Heart right ventricle (tissue), 16 donors: ENCODE measurements at places on chromosomes 6 and 20. TPM values are rescaled to one million over a fixed set of nuclear protein-coding genes. Genes with fewer than 3 reads are reported as not detected.

DNA sequence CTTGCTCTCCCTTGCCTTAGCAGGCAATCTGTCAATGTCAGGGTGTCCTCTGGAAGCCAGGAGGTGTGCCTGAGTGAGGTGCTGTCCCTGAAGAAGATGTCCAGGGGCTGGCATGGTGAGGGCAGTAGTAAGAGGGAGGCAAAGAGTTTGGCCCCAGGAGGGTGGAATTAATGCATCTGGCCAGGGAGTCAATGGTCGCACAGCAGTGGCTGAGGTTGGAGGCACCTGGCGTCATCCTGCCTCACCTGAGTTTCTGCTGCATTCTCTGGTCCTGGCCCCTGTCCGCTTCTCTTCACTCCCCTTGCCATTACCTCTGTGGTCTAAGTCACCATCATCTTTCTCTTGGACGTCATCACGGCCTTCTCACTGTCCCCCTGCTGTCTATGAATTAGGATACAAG lies 206.6 kb downstream of the ZMYND8 start:
- DNase-seq, result no peak

DNA sequence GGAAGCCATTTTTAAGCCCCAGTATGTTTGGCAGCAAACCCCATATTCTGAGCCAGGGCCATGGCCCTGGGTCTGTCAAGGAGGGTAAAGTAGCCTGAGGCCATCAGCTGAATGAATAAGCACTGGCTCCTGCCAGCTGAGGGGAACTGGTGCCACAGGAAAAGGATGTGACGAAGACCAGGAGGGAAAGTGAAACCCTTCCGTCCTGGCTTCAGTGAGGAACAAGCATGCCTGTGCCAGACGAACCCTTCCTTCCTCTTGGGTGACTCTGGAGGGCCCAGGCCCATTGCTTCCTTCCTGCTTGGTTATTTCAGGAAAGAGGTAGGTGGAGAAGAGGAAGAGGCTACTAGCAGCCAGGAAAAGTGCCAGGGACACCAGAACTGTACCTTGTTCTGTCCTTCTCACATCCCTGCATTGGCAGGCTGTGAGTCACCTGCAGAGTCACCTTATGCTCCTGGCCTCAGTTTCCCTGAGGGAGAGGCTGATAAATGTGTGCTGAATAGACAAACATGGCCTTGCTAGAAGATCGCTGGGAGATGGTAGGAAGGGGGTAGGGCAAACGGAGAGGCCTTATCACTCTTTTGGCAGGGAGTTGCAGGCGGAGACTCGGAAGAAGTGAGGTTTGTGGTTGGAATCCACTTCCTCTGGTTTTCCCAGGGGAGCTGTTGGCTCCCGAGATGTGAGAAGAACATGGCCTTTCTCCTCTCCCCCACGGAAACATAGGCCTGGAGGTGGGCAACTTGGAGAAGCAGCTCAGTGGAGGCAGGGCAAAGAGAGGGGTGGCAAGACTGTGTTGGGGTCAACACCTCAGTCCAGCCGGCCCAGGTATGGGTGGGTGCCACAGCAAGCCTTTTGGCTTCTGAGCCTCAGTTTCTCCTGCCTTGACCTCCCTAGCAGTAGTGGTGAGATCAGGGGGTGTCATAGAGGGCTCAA lies 37.4 kb downstream of the COX4I2 start:
- DNase-seq, result peak; percentile 41

- DNase-seq, result no peak
These were observed 142.4 kb upstream of the INSM1 start for GRCh38 chr20:20225325-20226043.

- DNase-seq, result no peak
These were observed 123.6 kb downstream of the CDC5L start for GRCh38 chr6:44511126-44511525.

Gene SIRPD
- total RNA-seq, result not detected

Gene CRIP3
- 49.9 TPM for total RNA-seq
